ENCODE measurements at places on chromosomes 16 and 17. TPM values are rescaled to one million over a fixed set of nuclear protein-coding genes. Genes with fewer than 3 reads are reported as not detected.

PIRT gene
- total RNA-seq, result not detected

SMTNL2 gene
- not detected for total RNA-seq

GSG1L gene
- total RNA-seq, result not detected

IRX3 gene
- not detected for total RNA-seq

ZNF469 gene
- total RNA-seq, result 0.56 TPM

SLC22A31 gene
- total RNA-seq, result 0.16 TPM

ZMYND15 gene
- not detected for total RNA-seq

CMTM2 gene
- total RNA-seq, result not detected

ATXN7L3 gene
- 62.3 TPM for total RNA-seq

CSF3 gene
- total RNA-seq, result not detected

MMP25 gene
- total RNA-seq, result 1.5 TPM

LAT gene
- 193 TPM for total RNA-seq

C16orf89 gene
- not detected for total RNA-seq

- DNase-seq, result peak; percentile 89
Observed at GRCh38 chr17:76726776-76727718, at the start of gene METTL23. Gene METTL23, plus strand, starts transcription at chr17:76726839. Its CDS starts 2,872 bp downstream, at chr17:76729711.

- DNase-seq, result no peak
Observed at GRCh38 chr17:79573196-79573896, 37.5 kb downstream of the RBFOX3 start.

- DNase-seq, result no peak
Observed at GRCh38 chr17:1626333-1626732, 2.3 kb downstream of the SLC43A2 start.

DNA sequence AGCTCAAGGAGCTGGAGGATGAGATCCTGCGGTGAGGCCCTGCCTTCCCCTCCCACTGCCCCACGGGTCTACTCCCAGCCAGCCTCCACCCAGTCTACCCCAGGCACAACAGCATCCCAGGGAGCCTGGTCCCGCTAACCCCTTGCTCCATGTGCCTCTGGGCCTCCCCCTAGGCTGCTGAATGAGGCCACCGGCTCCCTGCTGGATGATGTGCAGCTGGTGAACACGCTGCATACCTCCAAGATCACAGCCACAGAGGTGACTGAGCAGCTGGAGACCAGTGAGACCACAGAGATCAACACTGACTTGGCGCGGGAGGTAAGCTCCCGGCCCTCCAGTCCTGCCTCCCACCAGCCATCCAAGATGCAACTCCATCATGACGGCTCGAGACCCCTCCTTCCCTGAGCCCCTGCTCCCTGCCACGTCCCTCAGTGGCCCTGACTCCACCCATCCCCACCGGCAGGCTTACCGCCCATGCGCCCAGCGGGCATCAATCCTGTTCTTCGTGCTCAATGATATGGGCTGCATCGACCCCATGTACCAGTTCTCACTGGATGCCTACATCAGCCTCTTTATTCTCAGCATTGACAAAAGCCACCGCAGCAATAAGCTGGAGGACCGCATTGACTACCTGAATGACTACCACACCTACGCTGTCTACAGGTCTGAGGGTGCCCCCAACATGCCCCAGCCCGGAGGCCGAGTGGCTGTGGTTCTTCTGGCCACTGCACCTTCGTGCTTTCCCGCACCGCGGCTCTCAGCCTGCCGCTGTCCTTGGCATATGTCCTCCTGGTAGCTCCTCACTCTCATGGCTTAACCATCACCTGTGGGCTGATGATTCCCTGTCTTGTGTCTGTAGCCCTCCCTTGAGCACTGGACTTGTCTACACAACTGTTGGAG, 15.0 kb upstream of the KDM6B start:
- DNase-seq, result no peak

GRCh38 chr16:70396246-70396904, 42.5 kb downstream of the ST3GAL2 start:
- DNase-seq, result no peak

DNA sequence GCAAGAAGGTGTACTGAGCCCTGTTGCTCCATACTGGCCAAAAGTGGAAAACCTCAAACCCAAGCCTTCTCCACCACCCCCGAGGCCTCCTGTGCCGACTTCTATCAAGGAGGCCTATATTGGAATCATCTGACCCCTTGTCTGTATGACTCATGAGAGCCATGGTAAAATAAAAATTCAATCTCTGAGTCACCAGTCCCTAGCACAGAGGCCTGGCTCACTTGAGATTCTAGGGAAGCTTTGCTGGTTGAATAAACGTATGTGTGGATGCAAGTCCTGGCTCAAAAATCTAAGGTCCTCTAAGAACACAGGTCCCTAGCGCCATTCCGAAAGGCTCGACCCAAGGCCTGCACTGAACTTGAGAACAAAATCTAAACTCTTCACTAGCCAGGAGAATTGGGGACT, 15.0 kb downstream of the NSMCE1 start:
- peak; percentile 44 for DNase-seq

DNA sequence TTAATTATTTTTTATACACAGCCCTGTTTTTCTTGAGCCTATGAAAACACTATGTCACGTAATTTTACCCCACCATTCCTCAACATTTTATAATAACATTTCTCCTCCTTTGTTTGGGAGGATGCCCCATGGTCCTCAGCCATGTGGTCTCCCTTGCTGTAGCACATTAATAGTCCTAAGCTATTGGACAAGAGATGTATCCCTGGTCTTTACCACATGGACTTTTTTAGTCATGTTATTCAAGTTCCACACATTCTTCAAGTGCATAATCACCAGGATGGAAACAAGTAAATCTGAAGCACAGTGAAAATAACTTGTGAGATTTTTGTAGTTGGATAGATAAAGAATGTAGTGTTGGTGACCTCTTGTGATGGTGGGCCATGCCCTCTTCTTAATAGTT, 2.0 kb upstream of the KRTAP2-3 start:
- no peak for DNase-seq

DNA sequence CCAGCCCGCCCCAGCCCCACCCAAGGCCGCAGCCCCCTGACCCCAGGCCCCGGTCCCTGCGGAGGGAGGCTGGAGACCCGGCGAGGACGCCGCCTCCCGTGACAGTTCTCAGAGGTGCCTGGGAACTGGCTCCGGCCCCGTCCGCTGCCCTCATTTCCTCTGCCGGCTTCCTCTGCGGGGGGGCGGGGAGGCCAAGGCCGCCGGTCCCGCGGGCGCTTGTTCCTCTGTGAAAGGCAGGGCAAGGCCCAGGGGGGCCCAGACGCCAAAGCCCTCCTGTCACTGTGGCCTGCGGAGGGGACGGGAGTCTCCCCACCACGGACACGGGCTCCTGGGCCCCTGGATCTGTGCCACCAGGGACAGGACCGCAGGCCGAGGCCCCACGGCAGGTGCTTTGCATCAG, 5.0 kb upstream of the PVALEF start:
- DNase-seq, result no peak

DNA sequence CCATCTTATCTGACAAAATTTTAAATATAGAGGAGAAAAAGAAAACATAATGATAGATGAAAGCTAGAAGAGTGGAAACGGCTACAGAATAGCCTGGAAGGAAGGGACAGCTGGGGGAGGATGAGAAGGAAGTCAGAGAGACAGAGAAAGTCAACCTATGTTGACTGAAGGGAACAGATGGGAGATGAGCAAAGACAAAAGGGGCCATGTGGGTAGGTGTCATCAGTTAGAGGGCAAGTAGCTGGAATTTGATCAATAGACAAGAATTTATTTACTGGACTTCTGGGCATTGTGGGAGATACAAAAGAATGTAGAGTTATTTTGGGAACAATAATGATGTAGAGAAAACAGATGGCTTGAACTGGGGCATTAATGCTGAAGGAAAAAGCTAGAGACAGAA, 194.4 kb downstream of the ANKFN1 start:
- no peak for DNase-seq

DNA sequence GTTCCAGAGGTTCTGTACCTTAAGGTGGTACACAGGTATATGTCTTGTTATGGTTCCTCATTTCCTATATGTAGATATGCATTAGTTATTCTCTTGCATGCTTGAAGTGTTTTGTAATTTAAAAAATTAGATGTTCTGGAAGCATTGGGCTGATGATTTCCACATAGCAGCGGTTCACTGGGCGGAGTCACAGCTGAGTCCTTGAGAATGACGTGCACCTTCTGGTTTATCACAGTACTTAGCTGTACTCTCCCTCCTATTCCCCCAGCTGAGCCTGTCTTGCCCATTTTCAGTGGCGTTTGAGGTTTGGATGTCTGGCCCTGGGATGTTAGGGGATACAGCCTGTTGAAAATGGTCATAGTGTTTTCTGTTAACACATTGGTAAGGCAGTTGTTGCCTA, 327.1 kb downstream of the SNX29 start:
- no peak for DNase-seq

- DNase-seq, result no peak
Observed at GRCh38 chr17:49967621-49968404, 1.2 kb upstream of the DLX4 start.

GRCh38 chr16:31134091-31134571, 1.4 kb downstream of the PRSS8 start:
- no peak for DNase-seq

DNA sequence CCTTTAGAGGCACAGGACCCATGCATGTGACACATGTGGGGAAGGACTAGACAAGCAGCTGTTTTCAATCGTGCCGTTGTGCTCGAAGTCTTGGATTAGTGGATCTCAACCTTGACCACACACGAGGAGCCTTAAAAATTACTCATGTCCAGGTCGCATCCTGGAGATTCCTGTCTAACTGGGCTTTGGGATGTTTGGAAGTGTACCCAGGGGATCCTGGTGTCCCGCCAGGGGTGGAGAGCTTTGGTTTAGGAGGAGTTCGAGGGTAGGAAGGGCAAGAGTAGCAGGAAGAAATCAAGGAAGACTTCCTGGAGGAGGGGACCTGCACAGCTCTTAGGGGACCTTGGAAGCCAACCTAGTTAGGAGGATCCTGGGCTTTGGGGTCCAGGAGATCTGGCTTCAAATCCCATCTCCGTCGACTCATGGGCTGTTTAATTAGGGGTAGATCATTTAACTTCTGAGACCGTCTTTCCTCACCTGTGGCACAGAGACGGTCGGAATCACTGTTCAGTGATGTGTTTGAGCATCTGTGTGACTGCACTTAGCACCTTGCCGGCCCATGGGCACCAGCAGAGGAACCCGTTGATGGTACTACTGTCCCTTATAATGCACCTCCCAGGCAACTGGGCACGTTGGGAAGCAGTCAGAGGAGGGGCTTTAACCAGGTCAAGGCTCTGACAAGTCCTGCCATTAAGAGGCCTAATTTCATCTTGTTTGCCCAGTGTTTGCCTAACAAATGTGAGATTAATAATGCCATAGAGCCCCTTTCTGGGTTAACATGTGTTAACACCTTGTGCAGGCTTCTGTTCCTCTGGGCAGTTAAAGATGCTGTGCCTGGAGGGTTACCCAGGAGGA, 102.0 kb upstream of the PLCG2 start:
- no peak for DNase-seq

- DNase-seq, result peak; percentile 42
Observed at GRCh38 chr16:89924297-89924924, 1.3 kb downstream of the TUBB3 start.

- DNase-seq, result no peak
Observed at GRCh38 chr16:70804153-70804733, 3.3 kb upstream of the VAC14 start.

- no peak for DNase-seq
Observed at GRCh38 chr17:59493867-59494266, 71.5 kb upstream of the DHX40 start.

DNA sequence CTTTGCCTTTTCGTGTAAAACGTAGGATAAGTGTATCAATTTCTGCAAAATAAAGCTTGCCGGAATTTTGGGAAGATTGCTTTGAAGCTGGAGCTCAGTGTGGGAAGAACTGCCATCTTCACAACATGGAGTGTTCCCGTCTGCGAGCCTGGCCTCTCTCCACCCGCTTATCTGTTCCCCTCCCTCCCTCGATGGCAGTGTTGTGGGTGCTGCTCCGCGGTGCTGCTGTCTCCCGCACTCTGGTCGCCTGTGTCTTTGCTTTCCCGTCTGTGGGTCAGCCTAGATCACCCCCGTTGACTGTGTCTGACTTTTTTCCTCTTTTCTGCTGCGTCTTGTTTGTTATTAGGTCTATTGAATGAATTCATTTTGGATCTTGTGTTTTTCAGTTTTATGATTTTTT, 17.0 kb downstream of the ACSF3 start:
- no peak for DNase-seq

DNA sequence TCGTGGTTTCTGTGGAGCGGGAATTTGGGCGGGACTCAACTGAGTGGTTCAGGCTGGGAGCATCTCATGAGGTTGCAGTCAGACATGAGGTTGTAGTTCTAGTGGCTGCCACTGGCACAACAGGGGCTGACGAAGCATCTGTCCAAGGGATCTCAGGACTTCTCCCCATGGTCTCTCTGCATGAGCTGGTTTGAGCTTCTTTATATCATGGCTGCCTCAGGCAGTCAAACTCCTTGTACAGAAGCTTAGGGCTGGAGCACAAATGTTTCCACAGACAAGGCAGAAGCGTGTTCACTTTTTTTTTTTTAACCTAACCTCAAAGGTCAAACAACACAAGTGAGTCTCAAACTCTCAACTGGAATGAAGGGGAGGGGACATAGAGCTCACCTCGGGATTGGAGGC, 243.3 kb downstream of the MSI2 start:
- DNase-seq, result peak; percentile 10

GRCh38 chr16:54123766-54124165, 162.8 kb downstream of the IRX3 start:
- no peak for DNase-seq

GRCh38 chr16:50863644-50864144, 121.8 kb downstream of the CYLD start:
- no peak for DNase-seq

- no peak for DNase-seq
Observed at GRCh38 chr16:53129281-53130158, 74.7 kb downstream of the CHD9 start.

- DNase-seq, result no peak
Observed at GRCh38 chr17:76914937-76915336, 46.7 kb downstream of the MGAT5B start.

DNA sequence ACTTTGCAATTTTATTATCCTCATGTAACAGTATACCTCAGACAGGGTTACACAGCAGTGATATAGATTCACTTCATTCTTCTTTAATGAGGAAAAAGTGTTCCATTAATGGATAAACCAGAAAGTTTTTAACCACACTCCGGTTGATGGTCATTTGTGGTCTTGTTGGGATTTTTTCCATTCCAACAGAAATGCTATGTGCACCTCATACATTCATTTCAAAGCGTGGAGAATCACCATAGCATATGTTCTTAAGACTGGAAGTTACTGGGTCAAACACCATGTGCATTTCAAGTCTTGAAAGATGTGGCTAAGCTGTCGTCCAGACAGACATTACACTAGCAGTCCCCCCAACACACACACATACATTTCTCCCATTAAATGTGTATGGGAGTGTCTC, 245.8 kb upstream of the CDH5 start:
- no peak for DNase-seq

DNA sequence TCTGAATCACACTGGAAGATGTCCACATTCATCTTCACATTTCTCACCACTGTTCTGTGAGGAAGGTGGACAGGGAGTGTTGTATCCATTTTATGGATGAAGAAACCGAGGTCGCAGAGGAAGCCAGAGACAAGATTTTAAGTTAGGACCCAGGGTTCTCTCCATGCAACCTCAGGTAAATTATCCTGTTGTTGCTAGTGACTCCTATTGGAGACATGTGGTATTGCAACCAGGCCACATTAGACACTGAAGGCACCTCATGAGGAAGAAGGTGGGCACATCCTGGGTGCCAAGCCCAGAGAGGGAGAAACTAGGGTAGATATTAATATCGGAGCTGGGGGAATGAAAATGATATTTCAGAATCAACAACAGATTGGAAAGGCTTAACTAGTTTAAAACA, 8.5 kb upstream of the WNT9B start:
- peak; percentile 32 for DNase-seq

- DNase-seq, result no peak
Observed at GRCh38 chr16:361341-361871, 8.9 kb upstream of the AXIN1 start.

Data from activated CD8-positive, alpha-beta T cell treated with anti-CD3 and anti-CD28 coated beads for 36 hours (primary cell).